ENCODE measurements at places on chromosomes 3 and 15.

DNA sequence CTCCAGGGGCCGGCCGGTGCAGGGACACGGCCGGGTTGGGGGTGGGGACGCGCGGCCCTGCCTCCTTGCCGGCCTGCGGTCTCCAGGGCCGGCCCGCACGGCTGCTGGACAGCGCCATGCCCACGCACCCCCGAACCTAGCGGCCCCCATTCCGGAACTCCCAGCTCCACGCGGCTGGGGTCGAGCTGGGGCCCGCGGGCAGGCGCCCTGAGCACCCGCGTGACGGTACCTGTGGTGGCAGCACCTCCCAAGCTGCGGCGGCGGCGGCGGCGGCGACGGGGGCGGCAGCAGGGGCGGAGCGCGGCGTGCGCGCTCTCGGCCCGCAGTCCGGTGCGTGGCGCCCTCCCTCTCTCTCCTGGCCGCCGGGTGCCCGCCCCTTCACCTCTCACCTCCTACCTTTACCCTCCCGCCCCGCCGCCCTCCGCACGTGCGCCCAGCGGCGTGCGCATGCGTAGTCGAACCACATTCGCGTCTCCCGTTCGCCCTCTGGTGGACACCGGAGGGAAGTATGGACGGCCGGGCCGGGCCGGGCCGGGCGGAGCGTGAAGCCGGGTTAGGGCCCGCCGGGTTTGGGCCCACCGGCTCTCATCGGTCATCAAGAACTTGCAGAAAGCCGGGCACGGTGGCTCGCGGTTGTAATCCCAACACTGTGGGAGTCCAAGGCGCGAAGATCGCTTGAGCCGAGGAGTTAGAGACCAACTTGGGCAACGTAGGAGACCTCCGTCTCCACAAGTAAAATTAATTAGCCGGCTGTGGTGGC lies at the start of gene SCAP:
Gene SCAP (minus strand): TSS at position 372 of the 760 bp plus-strand sequence. CDS start 32,948 bp downstream, outside the sequence.
- peak; percentile 93 for DNase-seq

DNA sequence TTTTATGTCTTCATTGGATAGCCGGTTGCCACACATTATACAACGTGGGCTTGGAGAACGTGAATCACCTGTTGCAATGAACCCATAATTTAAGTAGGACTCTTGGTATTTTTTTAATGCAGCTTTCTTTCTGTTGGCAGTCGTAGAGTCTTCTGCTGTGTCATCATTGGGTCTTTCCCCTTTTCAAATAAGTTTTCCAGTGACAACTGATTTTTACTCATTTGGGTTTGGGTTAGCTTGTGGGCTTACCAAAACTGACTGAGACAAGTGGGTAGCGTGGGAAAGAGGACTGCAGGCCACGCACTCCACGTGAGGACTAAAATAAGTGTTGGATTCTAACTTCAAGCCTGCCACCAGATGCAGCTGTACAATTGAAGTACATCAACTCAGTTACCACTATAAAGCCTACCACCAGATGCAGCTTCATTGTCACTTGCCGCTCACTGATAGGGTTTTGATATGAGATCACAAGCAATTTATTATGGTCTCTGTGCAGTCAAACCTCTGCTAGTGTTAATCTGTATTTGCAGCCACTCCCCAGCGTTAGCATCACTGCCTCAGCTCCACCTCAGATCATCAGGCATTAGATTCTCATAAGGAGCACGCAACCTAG lies 6.4 kb upstream of the CAPN7 start:
- DNase-seq: no peak

DNA sequence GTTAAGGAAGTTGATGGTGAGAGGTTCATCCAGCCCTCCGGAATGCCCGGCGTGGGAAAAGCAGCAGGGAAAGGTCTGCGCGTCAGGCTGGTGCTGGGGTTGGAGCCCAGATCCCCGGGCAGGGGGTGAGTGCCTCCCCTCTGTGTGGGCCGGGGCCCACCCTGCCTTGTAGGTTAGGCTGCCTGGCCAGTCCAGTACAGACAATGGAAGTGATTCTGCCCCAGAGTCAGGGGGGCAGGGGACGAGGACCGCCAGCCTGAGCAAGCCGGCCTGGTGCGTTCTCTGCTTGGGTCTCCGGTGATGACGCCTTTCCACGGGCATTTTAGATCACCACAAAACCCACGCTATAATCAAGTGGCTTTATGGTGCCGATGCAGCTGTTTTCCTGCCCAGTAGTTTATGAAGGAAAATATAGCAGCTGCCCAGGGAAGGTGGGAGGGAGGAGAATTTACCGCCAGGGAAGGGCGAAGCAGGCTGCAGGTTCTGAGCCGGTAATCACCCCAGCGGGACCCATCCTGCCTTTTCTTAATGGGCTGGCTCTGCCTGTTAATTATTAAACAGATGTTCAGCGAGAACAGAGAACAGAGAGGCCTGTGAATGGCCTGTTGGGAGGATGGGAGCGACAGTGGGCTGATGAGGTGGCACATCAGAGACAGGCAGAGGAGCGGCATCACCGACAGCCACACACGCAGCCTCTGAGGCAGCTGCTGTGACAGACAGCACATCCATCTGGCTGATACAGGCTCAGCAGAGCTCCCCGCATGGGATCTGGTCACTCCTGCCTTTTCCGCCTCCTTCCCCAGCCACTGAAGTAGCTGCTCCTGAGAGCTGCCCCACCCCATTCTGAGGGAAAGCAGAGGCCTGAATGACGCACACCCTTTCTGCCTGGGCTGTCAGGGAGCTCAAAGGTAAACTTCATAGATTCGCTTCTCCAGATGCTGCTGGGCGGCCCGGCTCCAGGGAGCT lies 35.2 kb downstream of the BDH1 start:
- DNase-seq: no peak

DNA sequence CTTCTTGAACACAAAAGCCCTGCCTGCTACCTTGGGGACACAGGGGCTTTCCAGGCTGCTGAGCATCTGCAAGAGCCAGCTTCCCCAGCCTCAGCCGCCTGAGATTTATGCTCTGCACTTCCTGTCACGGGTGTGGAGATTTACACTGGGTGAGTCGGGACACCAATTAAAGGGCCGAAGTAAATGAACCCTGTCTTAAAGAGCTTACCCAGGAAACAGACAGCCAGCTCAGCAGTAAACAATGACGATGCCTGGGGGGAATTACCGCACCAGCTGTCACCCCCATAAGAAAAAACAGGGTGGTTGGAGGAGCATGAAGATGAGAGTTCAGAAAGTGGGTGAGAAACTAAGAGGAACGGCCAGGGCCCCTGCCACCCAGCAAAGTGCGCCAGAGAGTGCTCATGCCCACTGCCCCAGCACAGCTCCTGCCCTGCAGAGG lies 37.5 kb upstream of the IQSEC1 start:
- DNase-seq: no peak

- DNase-seq: no peak
These were observed 118.6 kb downstream of the ANO10 start for GRCh38 chr3:43503067-43503728.

DNA sequence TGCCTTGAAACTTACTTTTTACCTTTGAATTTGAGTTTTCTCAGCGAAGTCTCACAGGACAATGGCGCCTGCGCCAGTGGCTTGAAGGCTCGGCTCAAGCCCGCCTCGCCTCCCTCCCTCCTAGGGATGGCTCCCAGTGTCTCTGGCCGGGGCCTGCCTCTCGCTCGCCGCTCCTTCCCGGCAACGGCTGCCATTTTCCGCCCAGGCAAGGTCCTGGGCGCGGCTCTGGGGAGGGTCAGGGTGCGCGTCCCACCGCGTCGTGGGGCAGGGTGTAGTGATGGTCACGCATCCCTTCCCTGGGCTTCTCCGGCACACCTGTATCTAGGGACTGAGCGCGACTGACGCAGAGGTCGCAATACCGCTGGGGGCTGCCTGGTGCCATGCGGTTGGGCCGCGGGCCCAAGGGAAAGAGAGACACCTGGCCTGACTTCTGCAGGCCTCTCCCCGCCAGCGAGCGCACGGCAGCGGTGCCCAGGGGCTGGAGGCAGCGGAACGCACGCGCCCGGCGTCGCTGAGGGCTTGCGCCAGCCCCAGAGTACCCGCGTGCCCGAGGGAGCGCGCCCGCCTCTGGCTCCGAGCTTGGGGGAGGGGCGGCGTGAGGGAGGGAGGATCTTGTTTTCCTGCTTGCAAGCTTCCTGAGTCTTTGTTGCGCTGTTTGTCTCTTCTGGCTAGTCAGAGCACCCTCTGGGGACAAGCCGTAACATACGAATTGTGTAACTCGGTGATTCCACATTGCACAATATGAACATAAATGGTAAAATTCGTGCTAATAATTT lies 20.7 kb upstream of the FEM1B start:
- DNase-seq: no peak

DNA sequence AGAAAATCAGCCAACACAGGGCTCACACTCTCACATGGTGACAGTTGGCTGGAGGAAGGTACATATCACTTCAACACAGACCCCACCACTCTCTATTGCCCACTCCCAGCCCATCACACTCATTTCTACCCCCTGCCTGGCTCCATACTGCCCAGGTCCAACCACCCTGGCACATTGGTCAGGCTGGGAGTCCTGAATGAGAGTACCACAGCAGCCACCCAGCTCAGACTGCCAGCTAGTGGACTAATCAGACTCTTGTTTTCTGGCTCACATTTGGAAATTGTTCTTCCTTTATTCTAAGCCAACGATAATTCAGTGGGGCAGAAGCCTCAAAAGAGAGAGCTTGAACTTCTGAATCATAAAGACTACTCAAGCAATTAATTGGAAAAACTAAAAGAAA lies 20.0 kb downstream of the MRPL46 start:
- no peak for DNase-seq

DNA sequence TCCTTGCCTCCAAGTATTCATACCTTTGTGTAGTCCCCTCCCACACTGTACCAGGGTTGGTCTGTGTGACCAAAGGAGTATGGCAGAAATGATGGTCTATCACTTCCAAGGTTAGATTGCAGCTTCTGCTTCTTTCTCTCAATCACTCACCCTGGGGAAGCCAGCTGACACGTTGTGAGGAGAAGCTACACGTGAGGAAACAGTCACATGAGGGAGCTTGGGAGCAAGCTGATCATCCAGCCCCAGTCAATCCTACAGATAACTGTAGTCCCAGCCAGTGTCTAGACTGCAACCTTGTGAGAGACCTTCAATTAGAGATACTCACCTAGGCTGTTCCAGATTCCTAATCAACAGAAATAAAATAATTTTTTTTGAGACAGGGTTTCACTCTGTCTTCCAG lies 6.2 kb upstream of the ZNF774 start:
- no peak for DNase-seq

- DNase-seq: no peak
These were observed 25.8 kb downstream of the SPSB4 start for GRCh38 chr3:141076797-141077571.

DNA sequence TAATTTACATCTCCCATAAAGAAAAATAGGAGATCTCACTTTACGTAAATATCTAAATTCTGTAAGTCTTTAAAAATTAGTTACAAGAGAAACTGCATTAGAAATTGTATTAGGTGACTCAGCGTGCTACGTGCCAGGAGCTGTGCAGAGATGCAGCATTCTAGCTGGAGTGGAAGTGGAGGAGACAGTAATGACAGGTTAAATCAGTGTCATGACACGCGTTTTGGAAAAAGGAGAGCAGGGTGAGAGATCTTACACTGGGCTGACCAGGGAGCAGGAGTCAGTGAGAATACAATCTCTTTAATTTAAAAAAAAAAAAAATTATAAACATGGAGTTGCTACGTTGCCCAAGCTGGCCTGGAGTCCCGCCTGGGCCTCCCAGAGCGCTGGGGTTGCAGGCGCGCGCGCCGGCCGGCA lies 635 bp downstream of the TUBGCP5 start:
- no peak for DNase-seq

GRCh38 chr15:22866079-22866478 lies 27.6 kb downstream of the NIPA2 start:
- DNase-seq: no peak

- no peak for DNase-seq
These were observed 86.9 kb downstream of the CDIN1 start for GRCh38 chr15:36666228-36666905.

GRCh38 chr3:31022716-31023115 lies 128.3 kb upstream of the GADL1 start:
- DNase-seq: no peak

GRCh38 chr3:86711634-86712033 lies 279.3 kb downstream of the VGLL3 start:
- no peak for DNase-seq

DNA sequence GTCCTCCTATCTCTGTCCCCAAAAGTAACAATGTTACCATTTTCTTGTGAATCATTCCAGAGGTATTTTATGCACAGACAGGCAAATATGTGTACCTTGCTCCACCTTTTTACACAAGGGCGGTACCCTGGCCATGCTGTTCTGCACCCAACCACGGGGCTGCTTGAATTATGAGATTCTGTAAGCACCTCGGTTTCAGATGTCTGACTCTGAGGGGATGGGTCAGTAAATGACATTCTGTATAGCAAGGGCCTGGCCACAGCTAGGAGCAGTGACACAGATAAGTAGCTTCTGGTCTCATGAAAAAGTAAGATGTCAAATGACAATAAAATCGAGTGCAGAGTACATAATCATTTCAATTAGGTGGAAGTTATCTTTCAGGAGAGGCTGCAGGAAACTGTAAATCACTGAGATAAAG lies 30.4 kb upstream of the FLNB start:
- DNase-seq: no peak

DNA sequence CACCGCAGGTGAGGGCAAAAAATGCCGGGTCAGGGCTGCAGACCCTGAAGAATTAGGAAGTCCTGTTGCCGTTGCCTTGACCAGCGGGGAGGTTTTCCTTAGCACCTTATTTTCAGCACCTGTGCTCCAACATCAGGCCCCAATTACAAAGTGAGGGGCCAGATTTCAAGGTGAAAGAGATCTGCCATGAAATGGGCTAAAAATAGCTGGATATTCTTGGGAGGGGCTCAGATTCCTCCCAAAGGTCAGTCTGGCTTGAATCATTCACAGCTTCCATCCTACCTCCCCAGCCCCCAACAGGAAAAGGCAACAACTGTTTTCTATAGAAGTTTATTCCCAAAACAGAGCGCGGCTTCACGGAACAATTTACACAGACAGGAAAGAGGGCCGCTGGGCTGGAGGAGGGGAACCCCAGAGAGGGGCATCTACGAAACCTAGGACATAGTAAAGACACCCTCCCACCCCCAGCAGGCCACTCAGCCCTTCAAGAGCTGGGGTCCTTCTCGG lies 941 bp upstream of the SLC26A6 start:
- no peak for DNase-seq

- DNase-seq: peak; percentile 14
These were observed 643 bp downstream of the ABCC5 start for GRCh38 chr3:184016811-184017671.

GRCh38 chr3:14765060-14765400 lies 53.7 kb upstream of the FGD5 start:
- DNase-seq: no peak

DNA sequence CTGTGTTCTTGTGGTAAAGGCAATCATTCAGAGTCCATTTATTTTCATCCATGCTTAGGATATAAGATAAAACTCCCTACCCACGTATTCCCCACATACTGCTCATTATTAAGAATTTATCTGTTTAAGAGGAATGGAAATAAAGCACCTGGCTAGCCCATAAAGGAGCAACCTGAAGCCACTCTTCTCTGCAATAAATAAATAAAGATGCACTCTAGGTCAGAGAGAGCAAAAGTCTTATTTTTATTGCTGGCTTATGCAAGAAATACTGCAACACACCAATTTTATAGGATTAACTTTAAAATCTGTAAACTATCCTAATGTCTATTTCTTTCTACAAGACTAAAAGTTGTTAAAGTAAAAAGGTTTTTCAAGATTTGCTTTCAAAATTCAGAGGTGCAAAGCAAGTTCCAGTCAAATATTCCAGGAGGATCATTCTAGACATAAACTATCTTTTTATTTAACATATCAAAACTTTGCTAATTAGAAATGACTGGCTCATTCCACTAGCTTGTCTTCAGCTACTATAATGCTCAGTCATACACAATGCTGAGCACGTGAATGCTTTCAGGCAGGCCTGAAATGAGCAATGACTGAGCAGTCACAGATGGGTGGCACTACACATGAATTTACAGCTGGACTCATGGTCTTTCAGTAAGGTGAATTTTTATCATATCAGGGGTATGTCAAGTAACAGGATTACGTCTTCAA lies 7.1 kb downstream of the TJP1 start:
- no peak for DNase-seq
